Activated CD8-positive, alpha-beta memory T cell treated with anti-CD3 and anti-CD28 coated beads, Interleukin-2, amount 50 U/mL, for 4 hours (primary cell): ENCODE measurements at places on chromosomes 4 and X.

GRCh38 chrX:12378706-12379105 lies 240.4 kb downstream of the FRMPD4 start:
- DNase-seq = no peak

- no peak for DNase-seq
Measured at GRCh38 chr4:38046727-38047489, 86.7 kb downstream of the PTTG2 start.

- DNase-seq = no peak
Measured at GRCh38 chrX:32137525-32137924, 1065.7 kb upstream of the FTHL17 start.

DNA sequence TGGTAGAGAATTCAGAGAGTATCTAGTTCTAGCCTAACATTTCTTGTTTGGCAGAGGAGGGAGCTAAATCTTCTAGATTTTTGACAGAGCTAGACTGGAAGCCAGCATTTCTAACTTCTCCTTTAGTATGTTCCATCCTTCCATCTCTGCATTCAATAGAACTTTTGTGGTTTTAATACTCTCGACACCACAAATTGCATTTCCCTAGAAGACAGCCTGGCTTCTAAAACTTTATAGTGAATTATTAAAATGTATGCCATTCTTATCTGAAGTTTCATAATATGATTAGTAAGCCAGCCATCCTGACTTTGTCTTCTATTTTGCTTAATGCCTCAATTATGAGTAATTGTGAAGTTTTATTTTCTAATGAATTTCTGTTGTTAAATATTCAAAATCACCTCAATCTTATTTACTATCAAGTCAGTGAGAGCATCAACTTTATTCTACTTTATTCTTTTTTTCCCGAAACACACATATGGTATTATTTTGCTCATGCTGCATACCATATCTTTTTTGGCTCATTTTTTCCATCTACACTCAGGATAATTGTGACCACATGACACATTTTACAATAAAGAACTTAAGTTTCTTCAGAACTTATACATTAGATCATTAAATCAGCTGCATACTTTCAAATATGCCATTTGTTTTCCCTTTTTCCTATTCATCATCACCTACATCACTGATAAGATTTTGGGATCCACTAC lies 30.2 kb downstream of the EDNRA start:
- DNase-seq = no peak

- no peak for DNase-seq
Measured at GRCh38 chr4:81335122-81335912, 120.3 kb upstream of the PRKG2 start.

DNA sequence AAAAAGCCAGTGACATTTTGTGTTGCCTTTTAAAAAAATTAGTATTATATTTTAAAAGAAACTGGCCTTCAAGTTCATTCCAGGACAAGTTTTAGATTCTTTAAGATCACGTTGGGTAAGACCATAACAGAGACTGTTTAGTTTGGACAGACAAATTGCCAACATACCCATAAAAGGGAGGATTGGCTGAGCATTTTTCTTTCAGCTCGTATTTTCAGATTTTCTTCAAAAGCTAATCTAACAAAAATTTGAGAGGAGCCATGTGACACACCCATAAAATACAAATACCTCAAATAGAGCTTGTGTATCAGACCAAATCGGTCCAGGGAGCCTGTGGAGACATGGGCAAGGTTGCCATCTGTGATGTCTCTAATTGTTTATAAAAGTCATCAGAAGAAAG lies 74.6 kb upstream of the C1QTNF7 start:
- no peak for DNase-seq

GRCh38 chr4:52038103-52038912 lies at the start of gene SGCB:
Gene SGCB (minus strand): TSS chr4:52038299. CDS start chr4:52038259, 40 bp downstream.
- peak; percentile 75 for DNase-seq

GRCh38 chr4:61741327-61742096 lies 541.4 kb downstream of the ADGRL3 start:
- DNase-seq = no peak

- DNase-seq = no peak
Measured at GRCh38 chr4:126057371-126057770, 742.6 kb downstream of the FAT4 start.

- no peak for DNase-seq
Measured at GRCh38 chr4:3239998-3240920, 8.7 kb upstream of the MSANTD1 start.

DNA sequence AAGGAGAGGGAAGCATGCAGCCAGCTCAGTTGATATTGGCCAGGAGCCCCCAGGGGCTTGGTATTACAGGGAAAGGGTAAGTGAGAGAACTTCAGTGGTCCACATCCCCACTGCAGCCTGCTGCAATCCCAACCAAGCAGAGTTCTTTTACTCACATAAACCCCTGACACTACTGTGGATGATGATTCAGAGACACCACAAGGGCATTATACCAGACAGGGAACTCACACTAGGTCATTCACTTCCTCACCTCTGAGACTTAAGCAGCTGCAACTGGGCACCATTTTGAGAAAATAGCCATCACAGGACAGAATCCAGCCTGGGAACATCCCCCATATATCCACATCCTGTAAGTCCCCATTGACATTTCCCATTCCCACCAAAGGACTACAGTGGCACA lies 248.0 kb downstream of the INPP4B start:
- DNase-seq = no peak

DNA sequence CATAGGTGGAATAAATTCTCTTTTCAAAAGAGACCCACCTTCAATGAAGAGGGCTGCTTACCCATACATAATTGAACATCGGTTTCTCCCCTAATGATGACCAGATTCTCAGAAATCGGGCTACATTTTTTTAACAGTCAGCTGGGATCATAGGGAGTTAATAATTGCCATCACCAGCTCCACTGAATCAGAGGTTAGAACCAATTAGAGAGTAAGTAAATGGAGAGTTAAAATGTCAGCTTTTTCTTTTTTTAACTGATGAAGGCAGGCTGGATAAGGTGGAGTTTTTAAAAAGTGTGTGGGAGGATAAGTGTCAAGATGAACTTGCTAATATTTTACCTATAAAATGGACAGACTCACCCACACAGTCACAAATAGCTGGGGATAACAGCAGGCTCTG lies 584.5 kb upstream of the NR3C2 start:
- no peak for DNase-seq

- DNase-seq = no peak
Measured at GRCh38 chr4:113468165-113469022, 293.1 kb downstream of the CAMK2D start.

GRCh38 chrX:107507093-107507743 lies 57.8 kb downstream of the FRMPD3 start:
- DNase-seq = no peak

GRCh38 chr4:158282252-158282651 lies 72.0 kb downstream of the TMEM144 start:
- no peak for DNase-seq

DNA sequence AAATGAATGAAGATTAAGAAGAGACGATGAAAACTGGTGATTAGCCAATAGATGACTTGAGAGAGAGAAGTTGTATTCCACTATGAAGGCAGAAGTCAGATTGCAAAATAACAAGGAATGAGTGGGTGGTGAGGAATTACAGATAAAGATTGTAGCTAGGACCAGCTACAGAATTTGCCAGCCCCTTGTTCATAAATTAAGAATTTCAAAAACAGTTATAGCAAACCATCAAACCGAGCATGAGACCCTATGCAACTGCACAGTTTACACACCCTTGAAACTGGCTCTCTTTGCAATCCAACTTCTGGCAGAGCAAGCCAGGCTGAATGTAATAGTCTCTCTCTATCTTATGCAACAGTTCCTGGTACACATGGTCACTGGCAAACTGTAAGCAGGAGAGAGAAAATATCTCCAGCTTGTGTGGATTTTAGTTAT lies 35.2 kb downstream of the STAP1 start:
- no peak for DNase-seq

DNA sequence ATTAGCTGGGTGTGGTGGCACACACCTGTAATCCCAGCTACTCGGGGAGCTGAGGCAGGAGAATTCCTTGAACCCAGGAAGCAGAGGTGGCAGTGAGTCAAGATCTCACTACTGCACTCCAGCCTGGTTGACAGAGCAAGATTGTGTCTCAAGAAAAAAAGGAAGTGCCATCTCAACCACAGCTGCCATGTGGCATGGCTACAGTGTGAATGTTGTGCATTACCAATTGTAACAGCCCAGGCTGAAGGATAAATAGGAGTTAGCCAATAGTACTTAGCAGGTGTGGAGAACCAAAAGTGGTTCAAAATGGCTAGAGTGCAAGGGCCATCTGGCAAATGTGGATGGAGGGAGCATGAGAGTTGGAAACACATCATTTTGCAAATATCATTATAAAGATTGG lies 28.9 kb downstream of the SLC25A5 start:
- DNase-seq = no peak

DNA sequence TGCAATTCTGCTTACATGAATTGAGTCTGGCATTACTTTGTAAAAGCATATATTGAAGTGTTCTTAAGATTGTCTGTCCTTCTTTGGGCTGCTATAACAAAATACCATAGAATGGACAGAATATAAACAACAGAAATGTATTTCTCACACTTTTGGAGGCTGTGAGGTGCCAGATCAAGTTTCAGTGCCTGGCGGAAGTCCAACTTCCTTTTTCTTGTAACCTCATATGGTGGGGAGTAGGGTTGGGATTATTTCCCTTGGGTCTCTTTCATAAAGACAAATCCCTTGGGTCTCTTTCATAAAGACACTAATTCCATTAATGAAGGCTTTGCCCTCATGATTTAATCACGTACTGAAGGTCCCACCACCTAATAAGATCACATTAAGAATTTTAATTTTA lies 199.3 kb upstream of the GRID2 start:
- no peak for DNase-seq

- no peak for DNase-seq
Measured at GRCh38 chrX:148049441-148049840, 68.3 kb downstream of the FMR1NB start.

DNA sequence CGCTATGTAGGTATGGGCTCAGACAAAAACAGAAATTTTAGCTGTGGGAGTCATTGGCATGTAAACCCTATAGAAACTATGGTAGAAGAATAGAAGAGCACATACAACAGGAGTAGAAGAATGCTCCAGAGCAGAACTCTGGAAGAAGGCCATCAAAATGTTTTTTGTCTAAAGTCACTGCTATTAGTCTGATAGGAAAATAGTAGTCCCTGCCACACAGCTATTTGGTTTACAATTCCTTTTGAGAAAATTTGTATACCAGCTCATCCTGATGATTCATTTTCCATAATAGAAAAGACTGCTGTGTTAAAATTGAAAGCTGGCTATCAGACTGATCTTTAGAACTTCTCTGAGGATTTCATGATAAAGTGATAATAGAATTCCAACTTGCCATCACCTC lies 32.8 kb upstream of the ADAD1 start:
- no peak for DNase-seq
